ENCODE measurements at places on chromosomes 6 and 20. TPM values are rescaled to one million over a fixed set of nuclear protein-coding genes. Genes with fewer than 3 reads are reported as not detected.

- no peaks in the 10 kb centered on the region for H3K36me3 ChIP-seq
- no peak overlapping the region for H3K4me3 ChIP-seq
- H3K4me1 ChIP-seq = peaks cover 18% of the 10 kb centered on the region
- DNase-seq = no peak
- H3K27ac ChIP-seq = peak overlapping the region; percentile 85
- no peaks in the 10 kb centered on the region for H3K27me3 ChIP-seq
Observed at GRCh38 chr20:50838322-50838625, 43.4 kb downstream of the BCAS4 start.

Gene BANF2
- total RNA-seq = not detected

Gene TSPYL1
- 78.3 TPM for total RNA-seq

- H3K4me3 ChIP-seq = no peak overlapping the region
- H3K27me3 ChIP-seq = no peaks in the 10 kb centered on the region
- H3K4me1 ChIP-seq = peaks cover 4% of the 10 kb centered on the region
- H3K36me3 ChIP-seq = no peaks in the 10 kb centered on the region
Observed at GRCh38 chr6:138005846-138006245, 101.4 kb downstream of the PERP start.

Gene PLCB4
- 1.1 TPM for total RNA-seq

DNA sequence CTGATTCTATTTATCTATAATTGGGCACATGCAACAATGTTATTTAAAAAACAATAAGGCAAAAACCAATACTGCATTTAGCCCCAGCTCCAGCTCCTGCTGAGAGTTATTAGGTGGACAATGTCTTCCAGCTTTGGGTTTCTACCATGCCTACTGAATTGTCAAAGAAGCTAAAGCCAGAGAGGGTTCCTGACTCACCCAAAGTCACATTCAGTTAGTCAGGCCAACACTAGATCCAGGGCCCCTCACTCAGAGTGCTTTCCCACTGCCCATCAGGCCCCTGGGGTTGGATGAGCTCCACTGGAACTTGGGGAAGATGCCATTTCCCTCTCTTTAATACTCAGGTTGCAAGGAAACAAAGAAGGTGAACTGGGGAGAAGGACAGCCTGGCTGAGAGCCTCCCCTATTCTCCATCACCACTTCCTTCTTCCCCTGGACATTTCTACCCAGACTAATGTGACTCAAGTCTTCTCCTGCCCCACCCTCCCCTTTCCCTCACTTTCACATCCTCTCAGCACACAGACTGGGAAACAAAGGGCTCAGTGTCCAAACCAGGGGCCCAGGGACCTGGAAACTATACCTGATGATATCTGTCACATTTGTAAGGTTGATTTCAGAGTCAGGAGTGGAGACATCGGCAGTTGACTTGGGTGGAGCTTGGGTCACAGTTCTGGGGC is 6.0 kb downstream of the TREM1 start:
- no peak for DNase-seq
- no peak overlapping the region for H3K4me3 ChIP-seq
- peaks cover 3% of the 10 kb centered on the region for H3K4me1 ChIP-seq
- no peaks in the 10 kb centered on the region for H3K36me3 ChIP-seq

DNA sequence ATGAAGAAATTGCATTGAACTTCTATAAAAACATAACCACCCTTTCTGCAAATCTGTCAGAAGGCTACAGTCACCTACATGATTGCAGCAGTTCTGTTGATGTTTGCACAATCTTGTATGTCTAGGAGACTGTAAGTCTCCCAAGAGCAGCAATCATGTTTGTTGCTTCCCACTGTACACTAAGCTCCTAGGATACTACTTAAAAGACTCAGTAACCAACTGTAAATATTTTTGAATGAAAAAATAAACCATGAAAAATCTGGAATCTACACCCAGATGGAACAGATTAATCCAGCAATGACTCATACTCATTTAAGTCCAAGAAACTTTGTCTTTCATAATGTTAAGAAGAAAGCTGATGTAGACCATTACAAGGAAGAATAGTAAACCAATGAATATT is 168.5 kb upstream of the ATXN1 start:
- H3K4me3 ChIP-seq = no peak overlapping the region
- H3K27ac ChIP-seq = no peak overlapping the region
- no peak for DNase-seq
- H3K4me1 ChIP-seq = peaks cover 13% of the 10 kb centered on the region
- H3K36me3 ChIP-seq = no peaks in the 10 kb centered on the region

DNA sequence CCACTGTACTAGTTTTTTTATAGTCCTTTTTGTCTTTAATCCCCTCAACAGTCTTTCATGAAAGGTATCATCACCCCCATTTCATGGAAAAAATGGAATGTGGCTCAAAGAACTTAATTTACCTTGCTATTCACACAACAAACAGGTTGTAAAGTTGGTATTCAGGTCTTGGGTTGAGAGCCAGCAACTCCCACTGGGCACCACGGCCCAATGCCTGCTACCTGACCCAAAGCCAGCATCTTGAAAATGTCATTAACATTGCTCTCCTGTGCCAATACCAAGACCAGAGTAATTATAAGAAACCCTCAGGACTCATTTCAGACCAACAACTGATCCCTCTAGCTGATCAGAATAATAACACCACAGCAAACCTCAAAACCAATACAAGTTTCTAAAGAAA is 75.7 kb downstream of the METTL24 start:
- H3K36me3 ChIP-seq = no peaks in the 10 kb centered on the region
- H3K4me3 ChIP-seq = no peak overlapping the region
- no peak for DNase-seq
- H3K4me1 ChIP-seq = no peaks in the 10 kb centered on the region

DNA sequence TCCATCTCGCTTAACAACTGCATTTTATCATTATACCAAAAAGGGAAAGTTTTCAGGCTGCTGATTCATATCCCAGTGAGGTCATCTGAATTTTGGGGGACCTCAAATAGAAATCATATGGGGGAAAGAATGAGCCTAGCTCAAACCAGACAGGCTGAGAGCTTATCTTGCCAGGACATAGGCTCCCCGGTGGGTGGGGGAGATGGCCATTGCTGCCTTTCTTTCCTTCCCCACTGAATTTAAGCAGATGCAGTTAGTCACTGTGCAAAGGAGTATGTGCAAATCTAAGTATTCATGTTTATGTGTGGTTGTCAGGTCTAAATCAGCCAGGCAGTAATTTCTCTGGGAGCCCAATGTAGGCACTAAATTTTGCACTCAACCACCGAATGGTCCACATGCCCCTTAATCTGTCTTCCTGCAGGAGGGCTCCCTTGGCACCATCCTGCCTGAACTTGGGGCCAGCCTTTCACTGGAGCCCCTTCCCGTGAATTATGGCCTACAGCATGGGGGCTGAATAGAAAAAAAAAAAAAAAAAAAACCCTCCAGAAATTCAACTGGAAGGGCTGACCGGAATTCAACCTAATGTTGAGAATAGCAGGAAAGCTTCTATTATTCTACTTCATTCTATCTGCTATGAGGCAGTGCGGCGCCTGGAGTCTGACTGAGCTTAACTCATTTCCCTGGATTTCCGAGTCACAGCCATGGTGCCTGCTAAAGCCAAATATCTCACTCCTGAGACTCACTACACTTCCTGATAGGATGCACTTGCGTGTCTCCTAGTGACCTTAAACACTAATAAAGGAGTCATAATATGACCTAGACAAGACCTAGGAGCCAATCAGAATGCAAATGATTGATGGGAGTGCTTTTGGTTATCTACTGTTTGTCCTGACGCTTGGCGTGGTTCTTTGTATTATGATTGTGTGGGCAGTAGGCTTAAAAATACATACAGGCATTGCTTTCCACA is 161.5 kb upstream of the HEY2 start:
- H3K4me1 ChIP-seq = peaks cover 19% of the 10 kb centered on the region
- no peaks in the 10 kb centered on the region for H3K36me3 ChIP-seq
- DNase-seq = no peak
- no peak overlapping the region for H3K4me3 ChIP-seq
- no peaks in the 10 kb centered on the region for H3K27me3 ChIP-seq

Gene TMEM239
- not detected for total RNA-seq

All from esophagus squamous epithelium (tissue), 5 donors.